ENCODE measurements at places on chromosomes 12 and 14.

GRCh38 chr12:86050010-86050409 is 175.9 kb downstream of the NTS start:
- DNase-seq: no peak
- no peaks in the 10 kb centered on the region for H3K36me3 ChIP-seq
- H3K27me3 ChIP-seq: no peaks in the 10 kb centered on the region
- no peaks in the 10 kb centered on the region for H3K4me1 ChIP-seq
- H3K4me3 ChIP-seq: no peak overlapping the region

DNA sequence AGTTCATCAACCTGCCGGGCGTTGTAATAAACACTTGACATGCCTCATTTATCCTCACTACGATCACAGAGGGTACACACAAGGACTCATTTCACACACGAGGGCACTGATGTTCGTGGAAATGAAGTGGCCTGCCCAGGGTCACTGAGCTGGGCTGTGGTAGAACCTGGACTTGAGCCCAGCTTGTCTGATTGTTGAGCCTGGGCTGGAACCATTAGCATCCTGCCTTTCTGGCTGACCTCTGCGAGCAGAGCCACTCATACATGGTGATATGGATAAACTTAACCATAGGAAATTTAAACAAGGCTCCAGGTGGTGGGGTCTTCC is 16.6 kb upstream of the JDP2 start:
- no peaks in the 10 kb centered on the region for H3K36me3 ChIP-seq
- DNase-seq: no peak
- H3K4me1 ChIP-seq: no peaks in the 10 kb centered on the region
- peaks cover 4% of the 10 kb centered on the region for H3K27me3 ChIP-seq
- H3K4me3 ChIP-seq: no peak overlapping the region
- no peak overlapping the region for H3K27ac ChIP-seq

DNA sequence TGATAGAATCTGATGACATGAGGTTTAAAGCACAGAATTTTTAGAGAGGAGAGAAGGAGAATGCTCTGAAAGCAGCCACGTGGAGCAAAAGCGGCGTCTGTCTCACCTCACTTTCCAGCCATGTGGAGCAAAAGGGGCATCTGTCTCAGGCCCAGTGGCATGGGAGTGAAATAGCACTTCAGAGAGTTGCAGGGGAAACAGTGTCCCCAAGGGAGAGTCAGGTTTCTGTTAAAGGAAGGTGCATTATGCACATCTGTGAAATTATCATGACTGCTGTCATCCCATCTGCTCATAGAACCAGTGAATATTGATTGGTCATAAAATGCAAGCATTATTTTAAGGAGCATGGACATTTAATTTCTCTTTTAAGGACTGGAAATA is 124.0 kb downstream of the BICD1 start:
- no peak overlapping the region for H3K27ac ChIP-seq
- no peaks in the 10 kb centered on the region for H3K27me3 ChIP-seq
- H3K4me1 ChIP-seq: no peaks in the 10 kb centered on the region
- no peak for DNase-seq

DNA sequence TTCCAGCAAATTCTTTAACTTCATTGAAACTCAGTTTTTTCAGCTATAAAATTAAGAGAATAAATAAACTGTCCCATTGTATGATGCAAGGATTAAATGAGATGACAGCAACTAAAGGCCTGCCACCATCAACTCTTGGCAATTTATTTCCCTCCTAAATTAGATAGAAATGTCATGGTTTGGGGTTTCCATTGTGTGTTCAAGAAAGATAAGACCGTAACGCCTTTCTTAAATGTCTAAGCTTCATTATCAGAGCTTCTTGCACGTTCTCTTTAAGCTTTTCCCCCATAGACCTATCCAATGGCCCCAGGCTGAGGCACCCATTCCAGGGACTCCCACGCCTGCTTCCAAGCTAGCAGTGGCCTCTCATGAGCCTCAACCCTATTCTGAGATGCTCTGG is 281.9 kb downstream of the CACNA1C start:
- H3K27me3 ChIP-seq: peaks cover 5% of the 10 kb centered on the region
- no peaks in the 10 kb centered on the region for H3K4me1 ChIP-seq
- no peak overlapping the region for H3K27ac ChIP-seq
- no peaks in the 10 kb centered on the region for H3K36me3 ChIP-seq

- DNase-seq: no peak
- H3K27me3 ChIP-seq: peaks cover 35% of the 10 kb centered on the region
- no peaks in the 10 kb centered on the region for H3K4me1 ChIP-seq
- H3K36me3 ChIP-seq: no peaks in the 10 kb centered on the region
Observed at GRCh38 chr14:75383721-75384120, 44.1 kb upstream of the JDP2 start.

GRCh38 chr12:51505360-51506105 is 80.9 kb downstream of the SLC4A8 start:
- H3K4me3 ChIP-seq: no peak overlapping the region
- no peaks in the 10 kb centered on the region for H3K27me3 ChIP-seq
- H3K36me3 ChIP-seq: no peaks in the 10 kb centered on the region
- no peak for DNase-seq

DNA sequence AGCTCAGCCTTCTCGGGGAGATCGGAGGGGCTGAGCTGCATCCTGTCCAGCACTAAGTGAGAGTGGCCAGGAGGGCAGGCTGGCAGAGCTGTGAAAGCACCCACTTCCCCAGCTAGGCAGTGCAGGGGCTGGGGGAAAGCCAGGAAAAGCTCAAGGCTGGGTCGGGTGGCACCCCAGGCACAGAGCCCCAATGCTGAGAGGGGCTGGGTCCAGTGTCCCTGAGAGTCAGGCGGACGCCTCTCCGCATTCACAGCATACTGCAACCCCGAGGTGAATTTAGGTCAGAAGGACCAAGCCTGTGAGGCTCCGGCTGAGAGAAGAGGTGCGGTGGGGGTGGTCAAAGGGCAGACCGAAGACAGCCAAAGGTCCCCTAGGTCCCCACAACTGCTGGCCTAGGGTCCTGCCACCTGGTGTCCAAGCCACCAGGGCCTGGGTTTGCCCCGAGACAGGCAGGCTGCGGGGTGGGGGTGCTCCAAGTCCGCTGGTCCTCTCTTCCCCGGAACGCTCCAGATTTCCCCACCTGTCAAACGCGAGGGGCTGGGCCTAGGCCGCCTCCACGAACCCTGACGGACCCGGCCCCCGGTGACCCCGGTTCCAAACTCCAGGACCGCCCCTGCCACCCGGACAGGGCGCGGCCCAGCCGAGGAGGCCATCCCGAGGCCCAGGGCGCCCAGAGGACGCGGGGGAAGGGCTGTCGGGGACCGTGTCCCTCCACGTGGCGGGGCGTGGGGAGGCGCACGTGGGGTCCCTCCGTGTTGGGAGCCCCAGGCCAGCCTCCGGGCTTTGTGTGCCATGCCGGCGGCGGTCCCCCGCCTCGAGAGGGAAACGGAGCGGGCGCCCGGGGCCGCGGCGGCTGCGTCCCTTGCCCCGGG is 527 bp downstream of the CAMKK2 start:
- H3K27ac ChIP-seq: peak overlapping the region; percentile 86
- H3K36me3 ChIP-seq: peaks cover 14% of the 10 kb centered on the region
- peak; percentile 32 for DNase-seq
- peak overlapping the region; percentile 89 for H3K4me3 ChIP-seq

DNA sequence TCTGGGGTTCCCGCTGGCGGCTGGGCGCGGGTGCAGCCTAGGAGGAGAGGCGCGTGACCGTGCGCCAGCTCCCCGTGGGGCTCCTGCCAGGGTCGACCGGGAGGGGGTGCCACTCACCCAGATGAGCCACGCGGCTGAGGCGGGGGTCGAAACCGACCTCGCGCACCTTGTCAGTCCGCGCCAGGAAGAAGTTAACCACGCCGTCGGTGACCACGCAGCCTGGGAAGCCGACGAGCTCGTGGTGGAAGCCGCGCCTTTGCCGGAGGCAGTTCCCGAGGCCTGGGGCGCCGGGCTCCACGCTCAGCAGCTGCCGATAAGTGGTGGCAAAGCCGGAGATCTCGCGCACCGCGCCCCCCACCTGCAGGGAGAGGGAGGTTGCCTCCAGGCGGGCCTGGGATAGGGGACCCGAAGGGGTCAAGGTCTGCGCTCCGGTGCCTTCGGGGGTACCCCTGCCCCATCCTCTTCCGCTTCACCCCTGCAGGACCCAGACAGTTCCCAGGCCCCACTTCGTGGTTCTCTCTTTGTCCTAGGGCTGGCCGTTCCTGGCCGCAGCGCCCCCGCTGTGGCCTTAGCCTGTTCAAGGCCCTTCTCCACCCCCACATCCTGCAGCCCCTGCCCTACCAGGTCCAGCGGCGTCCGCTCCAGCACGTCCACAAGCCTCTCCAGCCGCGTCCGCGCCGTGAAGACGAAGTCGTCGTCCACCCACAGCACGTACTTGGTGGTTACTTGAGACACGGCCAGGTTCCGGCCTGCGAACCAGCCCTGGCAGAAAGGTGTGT is 5.3 kb downstream of the B4GALNT1 start:
- no peak overlapping the region for H3K4me3 ChIP-seq
- H3K36me3 ChIP-seq: no peaks in the 10 kb centered on the region
- H3K4me1 ChIP-seq: peaks cover 12% of the 10 kb centered on the region
- H3K27ac ChIP-seq: no peak overlapping the region
- peak; percentile 45 for DNase-seq

- H3K36me3 ChIP-seq: no peaks in the 10 kb centered on the region
- no peak for DNase-seq
- H3K4me1 ChIP-seq: no peaks in the 10 kb centered on the region
- H3K27ac ChIP-seq: no peak overlapping the region
- H3K27me3 ChIP-seq: no peaks in the 10 kb centered on the region
- H3K4me3 ChIP-seq: no peak overlapping the region
Observed at GRCh38 chr12:109704371-109705098, 9.1 kb upstream of the FAM222A start.

Data from activated CD8-positive, alpha-beta T cell treated with anti-CD3 and anti-CD28 coated beads, Interleukin-2, amount 10 ng/mL, durations not matched to agents 7 days and 5 days (primary cell).